SK-N-SH (cell line): ENCODE measurements at places on chromosomes 3 and 15. TPM values are rescaled to one million over a fixed set of nuclear protein-coding genes. Genes with fewer than 3 reads are reported as not detected.

The ANKUB1 gene
- polyA plus RNA-seq: not detected in 2 replicates

DNA sequence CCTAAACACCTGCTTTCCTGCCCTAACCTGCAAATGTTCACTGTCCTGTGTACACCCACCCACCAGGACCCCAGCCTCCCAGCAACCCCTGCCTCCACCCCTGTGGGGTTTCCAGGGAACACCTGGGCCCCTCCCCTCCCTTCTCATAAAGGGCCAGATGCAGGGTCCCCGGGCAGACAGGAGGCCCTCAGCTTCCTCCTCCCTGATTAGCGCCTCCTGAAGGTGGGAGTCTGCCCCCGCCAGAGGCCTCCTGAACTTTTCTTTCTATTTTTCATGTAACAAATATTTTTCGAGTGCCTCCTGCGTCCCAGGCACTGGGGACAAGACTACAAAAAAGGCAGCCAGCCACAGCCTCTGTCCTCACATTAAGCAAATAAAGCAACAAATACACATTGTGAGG is 135.4 kb upstream of the LINGO1 start:
- H3K27me3 ChIP-seq: peaks cover 9% of the 10 kb centered on the region
- no peak overlapping the region for H3K4me3 ChIP-seq
- DNase-seq: no peak
- H3K36me3 ChIP-seq: no peaks in the 10 kb centered on the region

DNA sequence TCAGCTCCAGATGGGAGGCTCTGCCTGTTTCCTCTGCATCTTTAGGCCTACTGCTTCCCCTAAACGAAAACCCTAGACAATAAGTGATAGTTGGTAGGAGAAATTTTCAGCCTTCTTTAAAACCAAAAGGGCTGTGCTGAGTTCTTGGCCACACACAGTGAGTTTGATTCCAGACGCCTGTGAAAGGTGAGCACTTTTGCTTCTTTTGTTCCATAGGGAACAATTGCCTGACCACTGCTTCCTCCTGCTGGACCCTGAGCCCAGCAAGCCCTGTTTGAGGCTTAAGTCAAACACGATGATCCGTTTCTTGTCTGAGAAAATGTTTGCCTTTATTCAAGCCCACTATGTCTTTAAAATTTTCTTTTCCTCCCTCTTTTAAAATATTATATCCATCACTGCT is 493.9 kb downstream of the ZIC1 start:
- peaks cover 2% of the 10 kb centered on the region; the same call in 1 of the 2 replicates for H3K4me1 ChIP-seq
- no peaks in the 10 kb centered on the region for H3K27me3 ChIP-seq

DNA sequence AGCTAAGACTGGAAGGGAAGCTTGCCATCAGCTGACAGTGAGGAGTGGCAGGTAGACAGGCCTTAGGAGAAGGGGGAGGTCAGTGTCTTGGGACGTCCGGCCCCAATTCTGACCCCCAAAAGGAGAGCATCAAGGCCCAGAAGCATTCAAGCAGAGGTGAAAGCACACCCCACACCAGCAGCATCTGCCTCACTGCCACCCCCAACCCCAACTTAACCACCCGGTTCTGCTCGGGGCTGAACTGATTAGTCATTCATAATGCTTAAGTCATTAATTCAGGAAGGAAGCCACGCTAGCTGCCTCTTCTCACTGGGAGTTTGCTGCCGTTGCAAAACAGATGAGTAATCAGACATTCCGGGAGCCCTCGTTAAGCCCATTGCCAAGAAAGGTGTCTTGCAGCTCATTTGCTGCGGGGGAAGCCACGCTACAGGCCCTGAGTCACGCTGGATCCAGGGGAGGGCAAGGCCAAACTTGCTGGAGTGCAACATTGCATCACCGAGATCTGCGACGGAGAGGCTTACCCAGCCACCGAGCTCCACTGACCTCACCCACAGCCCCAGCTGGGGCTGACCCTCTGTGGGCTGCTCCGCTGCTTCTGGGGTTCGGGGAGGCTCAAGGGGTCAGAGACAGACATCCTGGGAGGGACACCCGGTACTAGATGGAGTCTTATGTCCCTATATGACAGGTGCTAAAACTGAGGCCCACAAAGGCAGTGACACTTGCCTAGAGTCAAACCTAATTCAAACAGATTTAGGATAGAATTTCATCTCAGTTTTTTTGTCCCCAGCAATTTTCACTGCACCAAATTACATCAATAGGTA is 46.4 kb upstream of the HES1 start:
- no peak overlapping the region for H3K4me3 ChIP-seq
- no peak overlapping the region for H3K27ac ChIP-seq
- H3K4me1 ChIP-seq: peaks cover 8% of the 10 kb centered on the region; the same call in 1 of the 2 replicates
- 0 out of 2 replicates have a peak, but pooled peaks cover 3% of the 10 kb centered on the region for H3K27me3 ChIP-seq

DNA sequence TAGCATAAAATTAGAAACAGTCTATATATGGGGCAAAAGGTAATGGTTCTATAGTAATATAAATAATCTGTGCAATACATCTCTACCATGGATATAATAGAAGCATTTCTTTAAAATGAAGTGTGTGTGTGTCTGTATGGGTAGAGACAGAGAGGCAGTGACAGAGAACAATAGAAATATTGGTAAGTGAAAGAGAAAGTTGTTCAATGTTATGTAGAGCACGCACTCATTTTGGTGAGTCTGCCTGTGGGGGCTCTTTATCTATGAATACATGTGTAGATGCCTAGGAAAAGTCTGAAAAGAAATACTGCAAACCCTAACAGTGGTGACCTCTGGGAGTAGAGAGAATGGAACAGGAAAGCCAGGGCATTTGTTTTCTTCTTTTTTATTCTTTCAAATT is 182.6 kb downstream of the STAC start:
- H3K4me1 ChIP-seq: no peaks in the 10 kb centered on the region
- H3K27me3 ChIP-seq: no peaks in the 10 kb centered on the region
- no peak overlapping the region for H3K4me3 ChIP-seq
- no peak overlapping the region for H3K27ac ChIP-seq
- H3K36me3 ChIP-seq: no peaks in the 10 kb centered on the region
- DNase-seq: no peak

GRCh38 chr15:56207711-56208110 is 36.0 kb downstream of the RFX7 start:
- peaks cover 10% of the 10 kb centered on the region for H3K36me3 ChIP-seq
- no peak overlapping the region for H3K27ac ChIP-seq
- no peak overlapping the region for H3K4me3 ChIP-seq

- peak overlapping the region; percentile 92; the same call in 1 of the 2 replicates for H3K27ac ChIP-seq
- H3K4me3 ChIP-seq: no peak overlapping the region
- H3K36me3 ChIP-seq: no peaks in the 10 kb centered on the region
These were observed 26.9 kb downstream of the ABTB1 start for GRCh38 chr3:127699416-127700300.
